ENCODE measurements at places on chromosomes 6 and 20.

DNA sequence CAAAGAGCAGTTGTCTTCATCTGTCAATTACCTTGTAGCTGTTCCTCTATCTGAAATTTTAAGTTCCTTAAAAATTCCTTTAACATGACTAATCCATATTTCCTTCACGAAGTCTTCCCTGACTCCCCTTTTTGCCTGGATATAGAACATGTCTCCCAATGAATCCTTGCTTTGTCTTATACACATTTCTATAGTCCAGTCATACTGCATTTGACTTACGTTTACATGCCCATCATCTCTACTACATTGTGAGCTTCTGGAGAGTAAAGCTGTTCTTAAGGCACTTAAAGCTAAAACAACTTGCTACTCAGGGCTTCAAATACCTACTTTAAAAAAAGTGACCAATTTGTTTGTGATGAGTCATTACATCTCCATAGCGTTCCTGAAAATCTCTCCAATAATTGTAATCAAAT is 4.9 kb downstream of the REV3L start:
- DNase-seq = no peak

DNA sequence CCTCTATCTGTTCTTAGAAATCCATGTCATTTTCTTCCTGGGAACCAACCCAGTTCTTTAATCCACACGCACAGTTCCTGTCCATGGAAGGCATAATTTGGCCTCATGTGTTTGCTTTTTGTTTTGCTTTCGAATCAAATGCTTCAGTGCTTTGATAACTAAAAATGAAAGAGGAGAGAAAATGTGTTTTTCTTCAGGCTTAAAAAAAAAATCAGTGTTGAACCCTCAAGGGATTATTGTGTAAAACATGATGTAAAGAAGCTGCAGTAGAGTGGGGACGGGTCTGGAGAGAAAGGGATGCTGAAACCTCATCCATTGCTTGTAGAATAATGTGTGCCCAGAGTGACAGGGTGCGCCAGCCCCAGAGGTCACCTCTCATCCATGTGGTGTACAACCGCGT is 197.5 kb upstream of the JARID2 start:
- peak; percentile 36 for DNase-seq

DNA sequence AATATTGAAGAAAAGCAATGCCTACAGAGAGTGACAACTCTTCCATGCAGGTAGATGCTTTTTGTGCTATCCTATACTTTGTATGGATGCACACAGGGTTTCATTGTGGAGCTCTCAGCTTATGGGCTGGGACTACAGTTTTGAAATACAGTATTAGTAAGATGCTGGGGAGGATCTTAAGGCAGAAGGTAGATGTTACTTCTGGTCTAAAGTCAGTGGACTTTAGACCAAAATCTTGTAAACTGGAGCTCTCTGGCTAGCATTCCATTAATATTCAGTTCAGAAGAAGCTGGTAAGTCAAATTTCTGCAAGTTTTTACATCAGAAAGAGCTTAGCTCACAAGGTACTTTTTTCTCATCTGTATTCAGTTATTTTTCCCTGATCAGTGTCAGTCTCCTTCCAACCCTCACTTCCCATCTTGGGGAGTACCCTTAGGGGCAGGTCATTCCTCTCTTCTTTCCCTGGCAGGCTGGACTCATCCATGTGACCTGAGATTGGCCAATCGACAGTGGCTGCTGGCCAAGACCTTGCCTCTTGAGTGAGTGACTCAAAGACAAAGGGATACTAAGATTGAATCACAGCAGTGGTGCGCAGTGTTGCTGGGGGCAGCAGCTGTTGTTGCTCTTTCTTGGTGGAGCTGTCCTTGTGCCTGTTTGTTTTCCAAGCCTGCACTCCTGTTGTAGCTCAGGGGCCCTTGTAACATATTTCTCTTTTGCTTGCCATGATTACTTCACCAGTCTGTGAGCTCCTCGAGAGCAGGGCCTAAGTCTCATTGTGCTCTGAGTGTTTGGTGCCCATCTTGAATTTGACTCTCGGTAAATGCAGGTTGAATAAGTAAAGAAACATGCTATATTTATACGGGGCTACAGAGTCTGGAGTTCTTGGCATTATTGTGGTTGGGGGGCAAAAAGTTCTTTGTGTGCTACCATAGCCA is 2.8 kb upstream of the PHF20 start:
- DNase-seq = peak; percentile 38

DNA sequence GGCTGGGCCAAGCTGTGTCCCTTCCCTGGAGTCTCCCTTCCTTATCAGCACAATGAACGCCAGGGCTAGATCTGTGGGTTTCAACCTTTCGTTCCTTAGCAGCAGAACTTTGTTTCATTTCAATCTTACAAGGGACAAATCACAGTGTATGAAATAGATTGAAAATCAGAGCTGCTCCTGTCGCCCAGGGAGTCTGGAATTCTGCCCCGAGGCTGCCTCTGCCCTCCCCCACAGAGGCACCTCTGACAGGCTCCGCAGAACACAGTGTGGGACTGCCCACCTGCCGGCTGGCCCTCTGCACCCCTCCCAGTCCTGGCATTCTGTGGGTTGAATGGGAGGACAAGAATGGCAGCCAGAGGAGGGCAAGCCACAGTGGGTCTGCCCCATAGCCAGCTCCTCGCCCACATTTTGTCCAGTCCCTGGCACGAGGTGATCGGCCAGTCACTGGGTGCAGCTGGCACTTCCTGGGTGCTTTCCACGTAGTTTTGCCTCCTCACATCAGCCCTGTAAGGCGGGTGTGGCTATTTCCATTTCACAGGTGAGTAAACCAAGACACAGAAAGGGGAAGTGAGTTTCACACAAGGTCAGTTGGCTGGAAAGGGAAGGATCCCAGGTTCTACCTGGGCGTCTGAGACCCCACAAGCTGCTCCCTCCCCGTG is 26.1 kb downstream of the MANBAL start:
- DNase-seq = peak; percentile 58

DNA sequence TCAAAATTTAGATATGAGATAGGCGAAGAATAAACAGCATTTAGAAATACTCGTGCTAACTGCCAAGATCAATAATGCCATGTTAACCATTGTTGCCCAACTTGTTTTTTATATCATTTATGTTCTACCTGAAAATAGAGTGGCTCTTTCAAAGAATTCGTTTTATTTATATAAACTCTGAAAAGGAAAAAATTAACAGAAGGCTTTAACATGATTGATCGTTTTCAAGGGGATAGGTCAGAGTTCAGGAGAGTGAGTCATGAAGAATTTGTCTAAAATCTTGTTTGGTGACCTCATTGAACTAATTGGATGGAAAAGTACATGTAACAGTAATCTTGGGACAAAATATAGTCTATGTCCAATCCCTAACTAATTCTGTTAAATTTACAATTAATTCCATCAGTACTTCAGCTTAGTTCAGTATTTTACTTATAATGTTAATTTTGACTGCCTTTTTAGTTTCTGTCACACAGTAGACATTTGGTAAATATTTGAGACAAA is 11.1 kb upstream of the ELOVL2 start:
- DNase-seq = no peak

- no peak for DNase-seq
These were observed 185.8 kb downstream of the PHF3 start for GRCh38 chr6:63821442-63821841.

DNA sequence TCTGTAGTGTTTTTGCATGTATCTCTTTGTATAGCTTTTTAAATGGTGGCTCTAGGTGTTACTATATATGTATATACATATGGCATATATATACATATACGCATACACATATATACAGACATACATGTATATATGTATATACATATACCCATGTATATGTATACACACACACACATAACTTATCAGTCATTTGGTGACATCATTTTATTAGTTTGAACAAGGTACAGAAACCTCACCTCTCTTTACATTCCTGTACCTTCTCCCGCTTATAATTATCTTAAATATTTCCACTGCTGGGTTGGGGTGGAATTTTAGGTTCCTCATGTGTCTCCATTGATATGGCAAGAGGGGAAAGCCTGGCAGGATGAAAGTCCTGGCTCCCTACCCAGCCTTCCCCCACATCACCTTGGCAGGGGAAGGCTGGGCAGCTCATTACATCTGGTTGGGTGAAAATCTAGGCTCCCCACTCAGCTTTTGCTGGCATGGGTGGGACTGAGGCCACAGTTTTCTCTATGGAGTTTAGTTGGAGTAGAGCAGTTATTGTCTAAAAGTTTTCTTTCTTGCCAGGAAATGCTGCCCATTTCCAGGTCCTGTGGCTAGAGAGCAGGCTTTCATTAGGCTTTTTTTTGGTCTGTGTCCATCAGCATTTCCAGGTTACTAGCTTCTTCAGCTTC is 7.6 kb downstream of the GLO1 start:
- no peak for DNase-seq

- peak; percentile 64 for DNase-seq
These were observed at the start of gene CDH22 for GRCh38 chr20:46308258-46309157. TSS of gene CDH22 (minus strand) at chr20:46308498. CDS start at chr20:46251294, 57,204 bp downstream.

DNA sequence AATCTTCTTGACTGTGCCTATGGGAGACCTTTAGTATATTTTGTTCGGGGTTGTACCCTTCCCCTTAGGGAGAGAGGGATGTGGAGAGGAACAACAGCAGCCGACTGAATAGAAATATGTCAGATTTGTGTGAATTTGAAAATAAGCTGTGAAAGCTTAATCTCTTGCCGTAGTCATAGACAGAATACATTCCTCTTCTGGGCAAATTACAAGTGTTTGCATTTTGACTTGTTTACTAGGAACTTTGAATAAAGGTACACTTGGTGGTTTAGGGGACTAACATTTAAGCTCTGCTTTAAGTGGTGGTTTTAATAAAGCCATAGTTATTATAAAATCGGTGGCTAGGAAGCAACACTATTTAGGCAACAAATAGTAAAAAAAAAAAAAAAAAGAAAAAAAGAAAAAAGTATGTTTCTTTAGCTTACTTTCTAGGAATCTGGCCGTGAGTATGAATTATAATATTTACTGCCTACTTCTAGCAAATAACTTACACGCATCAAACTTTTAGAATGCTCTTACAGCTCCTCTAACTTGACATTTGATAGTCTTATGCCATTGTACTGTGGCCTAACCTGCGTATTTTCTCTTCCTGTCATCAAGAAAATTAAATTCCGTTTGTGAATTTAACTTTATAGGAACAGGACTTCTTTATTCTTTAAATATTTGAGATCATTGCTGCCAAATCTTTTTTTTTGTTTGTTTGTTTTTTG is 65.1 kb downstream of the ZBTB2 start:
- DNase-seq = no peak

DNA sequence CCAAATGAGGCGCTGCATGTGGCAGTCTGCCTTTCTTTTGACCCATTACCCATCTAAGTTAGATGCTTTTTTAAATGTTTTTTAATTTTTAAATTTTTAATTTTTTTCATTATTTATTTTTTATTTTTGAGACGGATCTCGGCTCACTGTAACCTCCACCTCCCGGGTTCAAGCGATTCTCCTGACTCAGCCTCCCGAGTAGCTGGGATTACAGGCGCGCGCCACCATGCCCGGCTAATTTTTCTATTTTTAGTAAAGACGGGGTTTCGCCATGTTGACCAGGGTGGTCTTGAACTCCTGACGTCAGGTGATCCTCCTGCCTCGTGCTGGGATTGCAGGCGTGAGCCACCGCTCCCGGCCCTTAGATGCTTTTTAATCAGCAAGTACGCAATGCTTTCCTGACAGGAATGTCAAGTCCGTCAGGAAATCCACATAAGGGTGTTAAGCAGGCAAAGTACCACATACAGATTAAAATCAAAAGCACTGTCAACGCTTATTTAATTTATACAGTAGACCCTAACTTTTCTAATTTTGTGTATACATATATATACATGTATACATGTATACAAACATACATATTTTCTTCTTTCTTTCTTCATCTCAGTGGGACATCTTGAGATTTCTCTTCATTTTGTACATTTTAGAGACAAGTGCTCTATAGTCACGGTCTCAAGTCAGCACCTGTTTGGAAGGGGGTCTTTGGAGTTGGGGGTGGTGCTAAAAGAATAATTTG is 995 bp upstream of the GSTA4 start:
- no peak for DNase-seq
